ENCODE measurements at places on chromosomes 3 and 15.

- DNase-seq = no peak
These were observed 230.8 kb upstream of the MCTP2 start for GRCh38 chr15:94000606-94001005.

GRCh38 chr3:5011555-5012256, 32.5 kb downstream of the BHLHE40 start:
- no peak for DNase-seq

DNA sequence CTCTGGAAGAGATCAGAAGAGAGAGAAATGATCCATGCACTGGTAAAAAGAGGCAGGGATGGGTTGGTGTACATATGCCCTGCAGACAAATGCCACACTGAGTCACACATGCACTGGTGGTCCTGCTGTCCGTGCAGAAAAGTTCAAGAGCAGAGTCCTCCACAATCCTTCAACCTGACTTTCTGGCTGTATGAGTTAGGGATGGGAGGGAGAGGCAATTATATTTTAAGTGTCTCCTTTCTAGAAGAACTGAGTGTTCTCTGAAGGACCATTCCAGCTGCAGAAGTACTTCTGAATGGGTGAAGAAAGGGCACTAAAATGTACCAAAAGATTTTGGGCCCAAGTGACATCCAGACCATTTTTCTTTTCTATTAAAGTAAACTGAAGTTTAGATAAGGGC, 26.4 kb downstream of the TMEM39A start:
- no peak for DNase-seq

- DNase-seq = no peak
These were observed 10.4 kb downstream of the TEX264 start for GRCh38 chr3:51681453-51681852.

GRCh38 chr3:17039594-17039993, 154.8 kb downstream of the PLCL2 start:
- DNase-seq = no peak

DNA sequence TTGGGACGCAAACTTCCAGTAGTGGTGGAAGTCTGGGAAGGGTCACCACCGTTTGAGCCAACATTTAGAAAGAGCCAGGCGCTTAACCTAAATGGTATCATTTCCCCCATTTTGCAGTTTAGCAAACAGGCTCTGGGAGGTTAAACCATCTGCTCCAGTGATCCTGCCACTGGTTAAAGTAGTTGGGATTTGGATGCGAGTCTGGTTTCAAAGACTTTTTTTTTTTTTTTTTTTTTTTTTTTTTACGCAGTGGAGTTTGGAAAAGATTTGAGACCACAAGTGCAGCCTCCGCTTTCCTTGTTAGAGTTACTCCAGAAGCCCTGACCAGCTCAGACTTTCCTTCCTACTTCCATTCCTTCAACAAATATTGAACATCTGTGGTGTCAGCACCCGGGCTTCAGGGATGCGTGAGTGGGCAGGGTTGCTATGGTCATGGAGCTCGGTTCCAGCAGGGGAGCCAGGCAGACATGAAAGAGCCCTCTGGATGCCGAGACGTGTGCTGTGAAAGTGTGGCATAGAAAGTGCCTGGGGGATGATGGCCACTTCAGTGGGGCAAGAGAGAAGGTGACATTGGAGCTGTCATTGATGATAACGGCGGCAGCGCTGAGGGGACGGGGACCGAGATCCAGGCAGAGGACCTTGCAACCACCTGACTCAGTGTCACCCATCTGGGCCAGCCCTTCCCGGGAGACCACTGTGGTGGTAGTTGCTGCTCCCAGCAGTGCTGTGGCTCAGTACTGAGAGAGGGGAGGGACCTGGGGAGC, 1.1 kb upstream of the RNU6-1 start:
- DNase-seq = peak; percentile 80

GRCh38 chr3:89586256-89586655, 478.8 kb downstream of the EPHA3 start:
- DNase-seq = no peak

DNA sequence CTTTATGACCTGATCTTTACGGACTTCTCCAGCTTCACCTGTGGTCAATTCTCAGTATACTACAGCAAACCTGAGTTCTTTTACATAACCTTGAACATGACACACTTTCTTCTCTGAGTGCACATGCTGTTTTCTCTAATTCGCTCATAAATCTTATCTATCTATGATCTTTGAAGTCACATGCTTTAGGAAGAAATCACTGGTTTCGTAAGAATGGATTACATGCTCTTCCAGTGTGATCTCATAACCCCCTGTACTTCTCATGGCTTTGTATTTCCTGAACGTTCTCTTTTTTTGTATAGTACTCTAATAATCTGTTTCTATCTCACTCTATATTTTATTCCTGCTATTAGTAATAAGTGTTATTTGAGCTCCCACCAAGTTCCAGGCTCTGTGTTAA, 1165.2 kb downstream of the TBL1XR1 start:
- no peak for DNase-seq

DNA sequence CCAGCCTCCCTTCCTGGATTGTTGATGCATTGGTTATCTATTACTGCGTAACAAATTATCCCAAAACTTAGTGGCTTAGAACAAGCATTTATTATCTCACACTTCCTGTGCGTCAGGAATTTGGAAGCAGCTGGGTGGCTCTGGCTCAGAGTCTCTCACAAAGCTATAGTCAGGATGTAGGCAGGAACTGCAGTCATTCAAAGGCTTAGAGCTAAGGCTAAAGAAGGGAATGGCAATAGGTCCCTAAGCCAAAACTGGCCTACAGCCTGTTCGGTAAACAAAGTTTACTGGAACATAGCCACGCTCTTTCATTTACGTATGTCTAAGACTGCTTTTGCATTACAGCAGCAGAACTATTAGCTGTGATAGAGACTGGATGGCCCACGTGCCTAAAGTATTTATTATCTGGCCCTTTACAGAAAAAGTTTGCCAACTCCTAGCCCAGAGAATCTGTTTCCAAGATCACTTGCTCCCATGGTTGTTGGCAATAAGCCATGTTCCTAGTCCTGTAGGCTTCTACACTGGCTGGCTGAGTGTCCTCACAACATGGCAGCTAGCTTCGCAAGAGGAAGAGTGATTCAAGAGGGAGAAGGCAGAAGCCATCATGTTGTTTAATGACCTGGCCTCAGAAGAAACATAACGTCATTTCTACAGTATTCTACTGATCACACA, 132.4 kb downstream of the SNRK start:
- no peak for DNase-seq

GRCh38 chr3:97278506-97278905, 464.1 kb downstream of the EPHA6 start:
- no peak for DNase-seq

GRCh38 chr3:94356581-94356980, 293.7 kb downstream of the NSUN3 start:
- no peak for DNase-seq

DNA sequence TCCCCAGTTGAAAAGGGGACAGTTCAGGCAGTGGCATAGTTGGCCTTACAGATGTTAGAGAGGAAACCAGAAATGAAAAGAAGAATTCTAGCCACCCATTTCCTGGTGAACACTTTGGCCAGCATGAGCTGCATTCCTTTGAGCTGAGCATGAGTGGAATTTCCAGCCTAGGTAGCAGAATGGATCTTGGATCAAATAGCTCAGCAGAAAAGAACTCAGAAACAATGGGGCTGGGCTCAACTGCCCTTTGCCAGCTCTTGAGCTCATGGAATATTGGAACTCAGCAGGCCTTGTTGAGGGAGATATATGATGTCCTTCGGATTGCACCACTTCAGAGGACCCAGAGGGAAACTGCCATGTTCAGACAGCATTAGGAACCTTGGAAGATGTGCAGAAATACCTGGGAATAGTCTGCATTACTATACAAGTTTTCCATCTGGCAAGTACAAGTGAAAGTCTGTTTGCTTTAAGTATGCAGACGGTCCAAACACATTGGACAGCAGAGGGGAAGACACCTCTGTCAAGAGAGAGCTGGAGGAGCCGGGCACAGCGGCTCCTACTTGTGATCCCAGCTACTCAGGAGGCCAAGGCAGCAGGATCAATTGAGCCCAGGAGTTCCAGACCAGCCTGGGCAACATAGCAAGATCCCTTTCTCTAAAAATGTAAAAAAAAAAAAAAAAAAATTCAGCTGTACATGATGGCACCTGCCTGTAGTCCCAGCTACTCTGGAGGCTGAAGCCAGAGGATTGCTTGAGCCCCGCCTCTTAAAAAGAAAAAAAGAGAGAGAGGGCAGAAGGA, 3.1 kb upstream of the CDV3 start:
- DNase-seq = peak; percentile 69

GRCh38 chr3:123008840-123009239, 18.7 kb downstream of the SEMA5B start:
- no peak for DNase-seq

DNA sequence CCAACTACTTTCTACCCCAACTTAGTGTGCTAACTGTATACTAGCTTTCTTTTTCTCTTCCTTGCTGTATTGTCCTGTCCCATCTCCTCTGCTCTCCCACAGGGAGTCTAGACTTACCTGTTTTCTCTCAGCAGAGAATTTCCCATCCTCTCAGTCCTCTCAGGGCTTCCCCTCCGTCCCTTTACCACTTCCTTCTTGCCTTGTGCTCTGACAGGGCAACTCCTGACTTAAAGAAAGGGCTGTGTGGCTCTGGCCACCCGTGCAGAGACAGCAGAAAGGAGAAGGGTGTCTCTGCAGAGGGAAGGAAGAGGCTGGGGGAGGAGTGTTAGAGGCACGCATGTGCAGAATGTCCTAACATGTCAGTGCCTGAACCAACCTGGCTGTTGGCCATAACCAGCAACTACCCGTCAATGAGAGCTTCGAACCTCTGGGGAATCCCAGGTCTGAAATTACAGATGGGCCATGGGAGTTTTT, at the start of gene GCSAM:
TSS of gene GCSAM (minus strand) at position 274 of the 474 bp plus-strand sequence. CDS start at position 146, 128 bp downstream.
- DNase-seq = no peak

DNA sequence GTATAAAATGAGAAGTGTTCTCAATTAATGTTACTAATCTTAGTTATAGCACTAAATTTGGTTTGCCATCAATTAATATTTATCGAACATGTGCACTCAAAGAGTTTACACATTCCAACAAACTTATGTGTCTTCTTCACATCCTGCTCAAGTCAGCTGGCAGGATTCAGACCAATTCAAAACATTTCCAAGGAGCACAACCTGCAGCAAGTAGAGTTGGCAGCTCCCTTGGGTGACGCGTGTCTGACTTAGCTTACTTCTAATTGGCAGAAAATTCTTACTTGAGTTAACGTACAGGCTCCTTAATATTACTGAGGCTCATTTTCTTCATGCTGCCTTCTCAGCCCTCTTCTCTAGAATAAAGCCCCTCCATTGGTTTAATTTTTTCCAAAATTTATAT, 110.4 kb upstream of the PFN2 start:
- DNase-seq = no peak

GRCh38 chr3:150605998-150606641, 3.0 kb downstream of the SELENOT start:
- DNase-seq = no peak

GRCh38 chr3:134002306-134002705, 27.4 kb downstream of the SLCO2A1 start:
- DNase-seq = no peak

DNA sequence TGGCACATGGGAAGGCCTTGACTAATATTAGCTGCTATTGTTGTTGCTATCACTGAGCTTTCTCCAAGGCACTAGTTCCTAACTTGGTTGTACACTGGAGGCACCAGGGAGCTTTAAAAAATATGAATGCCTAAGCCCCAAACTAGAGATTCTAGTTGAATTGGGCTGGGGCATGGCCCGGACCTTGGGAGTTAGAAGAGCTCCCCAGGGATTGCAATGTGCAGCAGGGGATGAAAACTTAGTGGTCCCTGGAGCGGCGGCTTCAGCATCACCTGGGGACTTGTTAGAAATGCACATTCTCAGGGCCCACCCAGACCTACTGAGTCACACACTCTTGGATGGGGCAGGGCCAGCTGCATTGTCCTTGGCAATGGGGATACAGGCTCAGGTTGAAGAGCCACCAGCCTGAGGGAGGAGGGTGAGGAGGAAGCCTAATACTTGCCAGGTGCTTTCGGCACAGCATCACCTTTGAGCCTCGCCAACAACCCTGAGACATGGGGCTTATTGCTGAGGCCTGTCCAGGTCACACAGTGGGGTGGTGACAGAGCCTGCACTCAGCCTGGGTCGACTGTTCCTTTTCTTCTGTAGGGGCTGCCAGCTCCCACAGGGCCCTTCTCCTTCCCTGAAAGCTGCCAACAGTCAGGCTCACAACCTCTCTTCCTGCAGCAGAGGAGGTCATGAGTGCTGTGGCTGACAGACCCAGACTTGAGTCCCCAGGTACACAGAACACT, 84.5 kb downstream of the ATP2B2 start:
- no peak for DNase-seq

DNA sequence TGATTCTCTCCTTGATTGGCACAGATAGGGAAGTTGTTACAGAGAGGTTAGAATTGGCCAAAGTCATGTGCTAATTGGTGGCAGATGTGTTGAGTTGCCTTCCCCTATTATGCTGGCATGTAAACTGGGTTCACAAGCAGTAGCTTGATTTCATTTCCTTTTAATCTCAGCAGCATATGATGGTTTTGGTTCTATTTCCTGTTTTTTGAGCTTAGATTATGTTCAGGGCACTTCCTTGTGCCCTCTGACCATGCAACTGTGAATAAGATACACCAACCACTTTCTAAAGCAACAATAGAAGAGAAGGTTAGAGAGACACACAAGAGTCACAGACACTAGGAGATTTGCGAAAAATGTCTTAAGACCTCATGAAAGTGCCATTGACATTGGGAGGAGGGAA, 16.5 kb downstream of the HPS3 start:
- DNase-seq = peak; percentile 5

GRCh38 chr3:46353647-46354410, at the start of gene CCR2:
CCR2 (plus strand) TSS chr3:46354111; CDS start chr3:46357528, 3,417 bp downstream.
- DNase-seq = no peak

- DNase-seq = no peak
These were observed 9.1 kb downstream of the BFSP2 start for GRCh38 chr3:133408961-133409360.

DNA sequence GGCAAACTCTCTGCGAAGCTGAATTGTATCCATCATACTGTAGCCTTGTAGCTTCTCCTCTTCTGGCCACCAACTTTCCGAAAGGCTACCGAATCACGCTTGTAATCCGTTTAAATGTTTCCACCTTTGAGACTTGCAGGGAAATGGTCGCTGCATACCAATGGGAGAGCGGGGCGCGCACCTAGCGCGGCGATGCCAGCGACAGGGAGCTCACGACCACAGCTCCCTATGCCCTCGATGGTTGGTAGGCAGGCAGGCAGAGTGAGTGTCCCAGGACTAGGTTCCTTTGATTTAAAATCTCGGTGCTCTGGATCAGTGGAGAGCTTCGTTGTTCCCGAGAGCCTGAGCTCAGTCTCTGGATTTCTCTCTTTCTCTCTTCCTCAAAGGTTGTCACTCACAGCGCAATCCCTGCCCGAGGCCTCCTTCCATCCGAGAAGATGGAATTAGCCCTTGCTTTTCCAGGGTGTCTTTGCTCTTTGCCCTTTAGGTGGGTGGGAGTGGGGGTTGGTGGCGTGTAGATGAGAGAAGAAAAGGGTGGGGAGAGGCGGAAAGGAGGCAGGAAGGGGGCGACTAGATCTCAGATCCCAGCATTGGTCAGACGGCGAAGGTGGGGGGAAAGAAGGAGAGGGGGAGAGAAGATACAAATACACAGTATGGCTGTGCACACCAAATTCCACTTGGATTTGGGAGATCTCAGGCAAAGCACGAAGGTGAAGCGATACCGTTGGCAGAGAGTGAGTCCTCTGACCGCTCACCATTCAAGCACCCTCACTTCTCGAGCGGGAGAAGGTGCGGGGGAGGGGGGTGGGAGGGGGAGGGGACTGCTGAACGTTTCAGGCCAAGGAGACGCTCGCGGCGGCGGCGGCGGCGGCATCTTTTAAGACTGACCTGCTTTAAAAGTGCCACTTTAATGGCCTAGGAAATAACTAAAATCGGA, at the start of gene SLITRK3:
TSS of gene SLITRK3 (minus strand) at position 745 of the 937 bp plus-strand sequence. CDS start 5,554 bp downstream, outside the sequence.
- DNase-seq = peak; percentile 23

- DNase-seq = no peak
These were observed 87.7 kb downstream of the IL1RAP start for GRCh38 chr3:190601622-190602021.

Measured in muscle of arm (tissue), 14 donors.